Stimulated activated CD4-positive, alpha-beta T cell treated with anti-CD3 and anti-CD28 coated beads, Interleukin-2, amount 100 ng/mL, for 48 hours (primary cell): ENCODE measurements at places on chromosomes 16 and 17.
A peak's percentile ranks its signal among the peaks of the same experiment; 100 is the strongest.

- no peak for DNase-seq
Measured at GRCh38 chr17:17994271-17995069, 21.8 kb downstream of the DRC3 start.

- DNase-seq: no peak
Measured at GRCh38 chr16:82741073-82741615, 114.4 kb downstream of the CDH13 start.

DNA sequence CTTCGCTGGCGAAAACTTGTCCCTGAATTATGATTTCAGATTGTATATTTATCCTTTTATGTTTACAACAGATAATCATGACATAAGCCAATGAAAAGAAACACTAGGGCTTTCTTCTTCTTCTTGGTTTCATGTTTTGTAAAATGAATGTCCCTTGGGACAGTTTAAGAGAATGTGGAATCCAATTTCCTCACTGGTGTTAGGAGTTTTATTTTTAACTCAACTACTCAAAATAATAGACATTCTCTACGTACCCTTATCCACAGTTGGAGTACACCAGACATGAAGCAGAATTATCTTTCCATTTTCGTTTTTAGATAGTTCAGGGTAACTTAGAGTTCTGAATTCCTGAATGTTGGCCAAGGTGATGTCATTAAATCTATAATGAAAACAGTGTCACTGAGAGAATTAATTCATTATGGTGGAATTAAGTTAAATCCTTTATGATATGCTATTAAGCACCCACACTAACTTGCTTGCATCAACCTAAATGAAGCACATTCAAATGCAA, 43.4 kb downstream of the IRX6 start:
- no peak for DNase-seq

- no peak for DNase-seq
Measured at GRCh38 chr16:81485824-81486539, 41.4 kb downstream of the CMIP start.

GRCh38 chr16:60214311-60214710, 1480.2 kb upstream of the GOT2 start:
- DNase-seq: no peak

DNA sequence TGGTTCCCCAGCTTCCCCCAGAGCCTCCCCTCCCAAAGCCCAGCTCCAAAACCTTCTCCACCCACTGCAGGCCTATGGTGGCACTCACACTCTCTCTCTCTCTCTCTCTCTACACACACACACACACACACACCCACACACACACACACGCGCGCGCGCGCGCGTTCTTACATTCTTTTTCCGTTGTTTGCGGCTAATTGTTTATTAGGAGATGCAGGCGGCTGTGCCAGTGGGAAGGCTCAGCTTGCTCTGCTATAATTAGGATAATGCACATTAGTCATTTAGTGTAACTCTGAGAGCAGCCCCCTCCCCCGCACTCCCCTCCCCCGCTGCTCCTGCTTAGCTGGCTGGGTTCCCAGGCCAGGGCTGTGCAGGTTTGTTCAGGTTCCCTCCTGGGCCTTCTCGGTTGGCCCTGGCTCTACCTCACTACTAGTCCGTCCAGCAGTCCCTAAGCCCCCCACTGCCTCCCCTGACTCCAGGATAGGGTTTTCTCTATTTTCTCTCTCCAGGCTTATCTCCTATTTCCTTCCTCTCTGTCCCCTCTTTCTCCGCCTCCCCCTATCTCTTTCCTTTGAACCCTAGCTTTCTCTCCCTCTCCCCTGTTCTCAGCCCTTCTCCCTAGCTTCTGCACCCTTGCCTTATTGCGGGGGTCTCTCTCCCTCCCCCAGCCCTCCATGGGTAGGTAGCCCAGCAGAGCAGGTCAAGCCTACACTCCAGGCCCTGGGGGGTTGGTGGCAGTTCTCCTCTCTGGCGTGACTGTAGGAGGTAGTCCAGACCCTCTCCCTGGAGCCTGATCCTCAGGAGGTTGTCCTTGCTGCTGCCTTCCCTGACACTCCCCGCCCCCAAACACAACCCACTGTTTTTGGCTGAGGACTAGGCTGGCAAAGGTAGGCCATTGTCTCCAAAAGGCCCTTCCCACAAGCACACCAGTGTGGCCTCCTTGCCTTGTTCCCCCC, 34.0 kb downstream of the TMEM132E start:
- DNase-seq: no peak

DNA sequence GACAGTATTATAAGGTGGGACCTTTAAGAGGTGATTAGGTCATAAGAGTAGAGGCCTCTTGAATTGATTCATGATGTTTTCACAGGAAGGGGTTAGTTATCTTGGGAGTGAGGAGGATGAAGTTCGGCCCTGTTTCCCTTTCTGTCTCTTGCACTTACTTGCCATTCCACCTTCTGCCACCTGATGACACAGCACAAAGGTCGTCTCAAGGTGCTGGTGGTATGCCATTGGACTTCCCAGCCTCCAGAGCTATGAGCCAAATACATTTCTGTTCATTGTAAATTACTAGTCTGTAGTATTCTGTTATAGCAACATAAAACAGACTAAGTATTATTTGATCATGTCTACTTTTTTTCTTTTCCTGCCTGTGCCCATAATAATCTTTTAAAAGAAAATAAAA, 23.5 kb downstream of the CHD9 start:
- no peak for DNase-seq

- peak; percentile 82 for DNase-seq
Measured at GRCh38 chr17:76714822-76715495, 4.2 kb upstream of the MXRA7 start.

DNA sequence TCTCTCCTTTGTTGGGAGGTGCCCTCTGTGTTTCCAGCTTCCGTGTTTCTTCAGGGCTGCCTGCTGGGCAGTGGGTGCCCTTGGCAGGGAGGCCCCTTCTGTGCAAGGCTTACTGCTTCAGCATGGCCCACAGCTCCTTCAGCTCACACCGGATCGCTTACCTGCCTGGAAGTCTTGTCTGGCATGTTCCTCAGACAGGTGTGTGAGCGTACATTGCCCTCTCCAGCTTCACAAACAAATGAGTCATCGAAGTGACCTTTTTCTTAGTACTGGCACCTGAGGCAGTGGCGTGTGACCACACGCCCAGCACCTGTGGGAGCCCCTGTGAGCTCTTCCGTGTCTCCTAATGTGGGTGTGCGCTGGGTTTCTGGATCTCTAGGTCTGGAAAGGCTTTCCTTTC, 3.5 kb downstream of the RAB40C start:
- no peak for DNase-seq

DNA sequence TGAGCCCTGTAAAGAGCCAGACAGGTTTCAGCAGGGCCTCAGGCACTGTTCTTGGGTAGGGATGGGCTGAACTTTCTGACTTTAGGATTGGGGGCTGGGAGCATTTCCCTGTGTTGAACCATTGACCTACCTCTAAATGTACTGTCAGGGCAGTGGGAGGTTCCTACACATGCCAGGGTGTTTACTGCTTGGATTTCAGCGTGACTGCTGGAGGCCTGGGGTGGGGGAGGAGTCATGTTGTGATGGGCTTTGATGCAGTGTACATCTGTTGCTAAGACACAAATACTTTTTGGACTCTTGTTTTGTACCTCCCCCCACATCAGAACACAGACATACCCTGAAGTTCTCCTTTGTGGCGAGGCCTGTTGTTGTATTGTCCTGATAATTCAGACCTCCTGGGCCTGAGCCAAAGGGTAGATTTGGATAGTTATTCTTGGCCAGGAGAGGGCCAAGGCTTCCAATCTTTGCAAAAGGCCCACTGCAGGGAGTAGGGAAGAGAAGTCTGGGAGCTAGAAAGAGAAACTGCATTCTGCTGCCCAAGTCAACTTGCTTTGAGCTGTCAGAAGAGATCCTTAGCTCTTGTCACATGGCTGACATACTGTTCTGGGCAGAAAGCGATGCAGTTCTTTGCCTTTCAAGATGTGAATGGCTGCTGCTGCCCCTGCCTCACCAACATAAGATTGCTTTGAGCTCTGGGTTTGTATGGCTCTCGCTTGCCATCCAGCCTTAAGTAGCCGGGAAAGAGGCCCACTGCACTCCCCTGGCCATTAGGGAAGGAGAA, 3.7 kb downstream of the NFE2L1 start:
- no peak for DNase-seq

DNA sequence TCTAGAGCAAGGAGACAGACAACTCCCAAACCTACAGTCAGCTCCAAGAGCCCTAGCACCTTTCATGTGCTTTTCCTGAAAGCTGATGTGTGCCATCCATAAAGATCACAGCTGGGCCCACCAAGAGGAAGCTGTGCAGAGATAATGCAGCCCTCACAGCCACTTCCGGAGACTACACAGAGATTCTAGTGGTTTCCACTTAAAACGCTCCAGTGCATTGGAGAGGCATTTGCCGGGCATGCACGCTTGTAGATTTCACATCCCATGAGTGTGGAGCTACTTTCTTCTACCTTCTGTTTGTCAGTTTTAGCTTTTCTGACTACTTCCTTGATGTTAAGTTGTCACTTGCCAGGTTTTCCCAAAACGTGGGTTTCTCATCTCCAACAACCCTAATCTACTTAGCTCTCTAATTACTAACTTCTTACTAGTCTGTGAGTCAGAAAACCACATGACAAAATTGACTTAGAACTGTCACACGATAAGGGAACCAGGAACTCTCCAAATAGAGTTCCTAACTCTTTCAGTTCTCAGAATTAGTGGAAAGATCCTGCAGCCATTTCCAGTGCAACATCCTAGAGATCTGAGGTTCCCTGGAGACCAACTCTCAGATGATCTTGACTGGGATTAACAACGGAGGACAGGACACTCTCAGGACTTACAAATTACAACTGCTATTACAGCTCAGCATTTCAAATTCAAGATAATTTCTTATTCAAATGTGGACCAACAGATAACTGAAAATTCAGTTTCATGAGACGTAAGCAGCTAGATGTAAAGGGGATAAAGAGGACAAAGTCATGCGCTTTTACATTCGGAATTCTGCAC, 28.6 kb downstream of the PMP22 start:
- no peak for DNase-seq

DNA sequence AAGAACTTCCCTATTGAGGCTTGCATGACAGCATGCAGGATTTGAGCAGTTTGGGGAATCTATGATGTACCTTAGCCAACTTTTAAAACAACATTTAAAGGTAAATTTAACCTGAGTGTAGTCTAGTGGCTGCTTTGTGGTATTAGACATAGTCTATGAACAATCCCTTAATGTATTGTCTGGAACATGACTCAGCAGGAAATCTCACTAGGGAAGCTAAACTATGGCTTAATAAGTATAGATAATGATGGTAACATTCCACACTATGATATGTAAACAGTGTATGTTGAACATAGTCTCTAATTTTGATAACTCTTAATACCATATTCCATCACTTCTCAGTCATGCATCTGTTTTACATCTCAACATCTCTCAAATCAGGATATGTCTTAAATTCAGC, 52.1 kb upstream of the SLC12A3 start:
- DNase-seq: no peak

DNA sequence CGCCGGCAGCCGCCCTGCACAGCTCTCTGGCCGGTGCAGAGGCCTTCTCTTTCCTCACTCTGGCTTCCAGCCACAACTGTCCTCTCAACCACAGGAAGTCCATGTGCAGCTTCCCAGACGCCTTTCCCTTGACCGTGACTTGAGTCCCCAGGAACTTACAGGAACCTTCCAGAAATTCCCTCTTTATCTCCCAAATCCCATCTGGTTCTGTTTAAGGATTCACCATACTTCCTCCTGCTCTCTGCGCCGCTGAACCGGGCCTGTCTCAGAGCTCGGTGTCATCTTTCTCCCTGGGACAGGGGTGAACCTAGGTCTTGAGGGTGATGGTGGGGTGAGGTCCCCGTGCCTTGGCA, 65.2 kb upstream of the ZNF469 start:
- DNase-seq: no peak

DNA sequence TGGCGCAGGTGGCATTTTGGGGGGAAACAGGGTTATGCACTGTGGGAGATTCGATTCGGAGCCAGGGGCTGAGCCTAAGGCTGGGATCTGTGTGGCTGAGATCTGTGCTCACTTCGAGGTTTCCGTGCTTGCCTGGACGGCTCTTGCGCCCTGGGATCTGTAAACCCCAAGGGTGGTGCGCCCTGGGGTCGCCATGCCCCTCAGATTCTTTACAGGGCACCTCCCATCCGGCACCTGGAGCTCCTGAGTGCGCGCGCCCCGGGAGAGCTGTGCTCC, 377 bp downstream of the SLC13A5 start:
- no peak for DNase-seq

DNA sequence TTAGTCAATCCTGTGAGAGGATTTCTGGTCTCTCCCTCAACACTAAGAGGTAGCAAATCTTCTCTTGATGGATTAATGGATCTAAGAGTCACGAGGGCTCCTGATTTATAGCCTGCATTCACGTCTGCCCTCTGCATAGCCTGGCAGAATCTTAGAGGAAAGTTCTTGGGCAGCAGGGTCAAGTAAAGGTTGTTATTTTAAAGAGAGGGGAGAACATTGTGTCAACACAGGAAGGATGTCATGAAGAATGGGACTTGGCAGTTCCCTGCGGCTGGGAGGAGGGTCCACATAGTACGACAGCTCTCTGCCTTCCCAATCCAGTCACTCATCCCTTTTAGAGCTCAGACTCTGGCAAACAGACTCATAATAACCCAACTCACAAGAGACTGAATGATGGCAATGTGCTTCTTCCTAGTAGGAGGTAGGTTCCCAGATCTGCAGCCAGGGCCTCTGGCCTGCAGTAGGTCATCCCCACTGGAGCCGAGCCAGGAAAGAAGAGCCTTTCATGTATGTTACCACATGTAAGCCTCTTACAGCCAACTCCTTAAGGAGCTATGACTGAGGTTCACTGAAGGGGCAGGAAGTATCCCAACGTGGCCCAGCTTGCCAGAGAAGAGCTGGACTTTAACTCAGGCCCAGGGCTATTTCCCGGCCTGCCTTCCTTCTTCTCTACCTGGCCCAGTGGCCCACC, 25.4 kb upstream of the RPTOR start:
- DNase-seq: no peak

DNA sequence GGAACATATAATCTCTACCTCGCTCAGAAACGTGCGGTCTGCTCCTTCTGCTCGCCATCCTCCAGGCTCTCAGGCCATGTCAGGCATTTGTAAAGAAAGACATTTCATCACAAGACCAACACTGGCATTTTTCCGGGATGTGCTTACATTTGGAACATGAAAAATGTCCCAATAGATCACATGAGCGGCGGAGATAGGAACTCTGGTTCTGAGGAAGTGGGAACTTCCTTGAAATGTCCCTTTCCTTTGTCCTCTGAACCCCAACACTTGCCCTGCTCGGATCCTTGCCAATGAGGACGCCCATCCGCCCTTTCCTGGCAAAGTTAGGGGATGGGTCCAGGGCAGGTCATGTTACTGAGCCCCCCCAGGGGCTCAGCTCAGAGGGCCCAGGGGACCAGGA, 130.5 kb downstream of the MAF start:
- DNase-seq: no peak

- no peak for DNase-seq
Measured at GRCh38 chr17:64134216-64134970, 4.4 kb upstream of the ERN1 start.

DNA sequence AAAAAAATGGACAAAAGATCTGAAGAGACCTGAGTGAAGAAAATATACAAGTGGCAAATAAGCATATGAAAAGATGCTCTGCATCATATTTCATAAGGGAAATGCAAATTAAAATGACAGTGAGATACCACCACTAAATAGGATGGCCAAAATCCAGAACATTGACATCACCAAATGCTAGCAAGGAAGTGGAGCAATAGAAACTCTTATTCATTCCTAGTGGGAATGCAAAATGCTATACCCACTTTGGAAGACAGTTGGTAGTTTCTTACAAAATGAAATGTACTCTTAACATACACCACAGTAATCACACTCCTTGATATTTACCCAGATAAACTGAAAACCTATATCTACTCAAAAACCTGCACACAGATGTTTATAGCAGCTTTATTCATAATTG, 33.6 kb downstream of the DHRS7B start:
- no peak for DNase-seq
